ENCODE measurements at places on chromosomes 3 and 15.

GRCh38 chr3:181880331-181880730, 168.6 kb downstream of the SOX2 start:
- no peak for ATAC-seq

DNA sequence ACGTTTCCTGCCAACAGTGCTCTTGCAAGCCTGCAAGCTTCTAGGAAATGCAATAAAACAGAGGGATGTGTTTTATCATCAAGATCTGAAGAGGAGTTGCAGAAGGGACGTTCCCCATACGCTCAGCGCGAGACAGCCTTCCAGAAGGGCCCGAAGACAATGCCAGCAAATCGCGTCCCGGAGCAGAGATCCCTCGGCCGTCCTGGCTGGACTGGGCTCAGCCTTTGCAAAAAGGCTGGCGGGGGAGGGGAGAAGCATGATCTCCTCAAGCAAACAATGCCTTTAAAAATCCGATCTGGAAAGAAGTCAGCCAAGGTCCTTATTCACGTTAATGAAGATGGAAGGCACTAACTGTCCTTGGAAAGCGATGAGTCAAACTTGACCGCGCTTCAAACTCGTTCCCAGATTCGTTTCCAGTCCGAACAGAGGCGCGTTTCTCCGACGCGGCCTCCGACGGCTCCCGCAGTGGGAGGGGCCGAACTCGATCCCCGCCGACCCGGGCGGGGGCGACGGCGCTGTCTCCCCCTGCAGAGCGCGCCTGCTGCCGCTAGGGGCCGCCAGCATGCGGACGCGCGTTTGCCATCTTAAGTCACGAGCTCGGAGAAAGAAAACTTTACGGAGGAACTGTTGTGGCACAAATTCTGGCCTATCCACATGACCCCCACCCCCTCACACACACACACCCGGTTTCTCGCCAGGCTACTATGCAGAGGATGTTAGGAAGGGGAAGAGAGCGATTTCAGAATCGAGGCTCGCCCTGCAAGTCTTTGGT, 5.5 kb downstream of the BCL6 start:
- peak; percentile 18 for ATAC-seq

DNA sequence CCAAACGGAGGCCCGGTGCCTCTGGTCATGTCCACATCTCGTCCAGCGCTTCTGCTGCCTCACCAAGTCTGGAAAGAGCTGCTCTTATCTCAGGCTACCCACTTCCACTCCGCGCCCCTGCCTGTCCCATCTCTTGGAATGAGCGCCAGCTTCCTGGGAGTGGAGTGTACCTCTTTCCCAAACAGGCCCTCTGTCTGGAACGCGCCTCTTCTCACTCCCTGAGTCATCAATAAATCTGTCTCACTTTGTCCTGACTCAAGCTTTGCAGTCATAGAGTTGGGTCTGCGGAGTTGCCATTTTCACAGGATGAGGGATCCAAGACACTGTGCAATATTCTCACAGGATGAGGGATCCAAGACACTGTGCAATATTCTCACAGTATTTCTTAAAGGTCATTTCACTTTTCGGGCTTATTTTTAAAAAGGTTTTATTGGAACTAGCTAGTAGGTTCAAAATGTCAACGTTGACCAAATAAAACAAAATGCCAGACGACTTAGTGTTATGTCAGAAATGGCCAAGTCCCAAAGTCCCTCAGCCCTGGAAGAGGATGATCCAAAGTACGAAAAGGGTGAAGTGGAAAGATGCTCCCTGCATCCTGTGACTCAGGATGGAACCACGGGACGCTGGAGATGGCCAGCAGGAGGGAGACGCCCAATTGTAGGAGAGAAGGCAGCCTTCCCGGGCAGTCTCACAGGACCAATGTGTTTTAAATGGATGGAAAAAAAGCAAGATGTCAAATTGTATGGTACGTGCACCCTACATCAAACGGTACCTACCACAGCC, 81.1 kb downstream of the CHSY1 start:
- ATAC-seq = no peak

- ATAC-seq = no peak
These were observed 15.4 kb downstream of the TGM5 start for GRCh38 chr15:43251185-43251870.
